Stimulated activated CD4-positive, alpha-beta T cell treated with anti-CD3 and anti-CD28 coated beads, Interleukin-2, amount 100 ng/mL, for 4 hours (primary cell): ENCODE measurements at places on chromosomes 13 and 19.

GRCh38 chr19:35162471-35163326 lies 8.2 kb downstream of the FXYD5 start:
- no peak for DNase-seq

DNA sequence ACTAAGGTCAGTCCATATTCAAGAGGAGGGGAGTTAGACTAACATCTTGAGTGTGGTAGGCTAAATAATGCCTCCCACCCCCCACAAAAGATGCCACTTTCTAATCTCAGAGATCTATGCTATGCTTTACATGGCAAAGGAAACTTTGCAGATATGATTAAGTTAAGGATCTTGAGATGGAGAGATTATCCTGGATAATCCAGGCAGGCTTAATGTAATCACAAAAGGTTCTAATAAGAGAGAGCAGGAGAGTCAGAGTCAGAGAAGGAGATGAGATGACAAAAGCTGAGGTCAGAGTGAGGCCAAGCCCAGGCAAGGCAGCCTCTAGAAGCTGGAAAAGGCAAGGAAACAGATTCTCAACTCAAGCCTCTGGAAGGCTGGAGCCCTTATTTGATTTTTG lies 1011.6 kb downstream of the PCDH9 start:
- no peak for DNase-seq

DNA sequence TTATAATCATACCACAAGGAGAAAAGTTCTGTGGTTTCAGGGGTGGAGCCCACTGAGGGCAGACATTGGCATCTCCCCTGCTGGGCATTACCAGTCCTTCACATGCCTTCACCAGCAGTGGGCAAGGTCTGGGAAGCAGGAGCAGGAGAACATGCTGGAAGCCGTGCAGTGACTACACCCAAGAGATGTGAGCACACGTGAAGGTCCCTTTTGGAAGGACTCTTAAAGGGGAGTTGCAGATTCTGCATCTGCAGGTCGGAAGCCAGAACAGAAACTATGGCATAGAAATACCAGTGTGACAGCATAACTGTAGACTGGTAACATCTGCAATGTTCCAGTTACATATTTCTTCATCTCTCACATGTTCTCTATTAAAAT lies 26.9 kb upstream of the KL start:
- DNase-seq = no peak

- no peak for DNase-seq
Measured at GRCh38 chr13:31588316-31588715, 151.0 kb upstream of the RXFP2 start.

- no peak for DNase-seq
Measured at GRCh38 chr19:42023121-42023942, 29.3 kb upstream of the ATP1A3 start.

- no peak for DNase-seq
Measured at GRCh38 chr13:90623318-90624011, 724.0 kb upstream of the MIR17HG start.

DNA sequence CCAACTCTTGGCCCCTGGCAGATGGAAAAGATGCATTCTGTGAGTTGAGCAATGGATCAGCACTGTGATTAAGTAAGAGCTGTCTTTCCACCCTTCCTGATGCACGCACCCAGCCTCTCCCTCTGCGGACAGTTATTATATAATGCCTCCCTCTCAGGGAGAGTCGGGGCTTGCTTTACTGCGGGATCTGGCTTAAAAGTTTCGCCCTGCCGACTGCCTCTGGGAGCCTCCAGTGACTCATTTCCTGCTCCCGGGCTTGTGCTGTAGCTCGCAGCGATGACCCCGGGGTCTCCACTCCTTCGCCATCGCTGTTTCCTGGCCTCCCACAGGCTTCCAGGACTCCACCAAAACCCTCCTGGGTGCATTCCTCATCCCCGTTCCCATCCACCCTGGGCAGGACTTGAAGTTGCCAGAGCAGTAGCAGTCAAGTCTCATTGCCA lies 107.4 kb upstream of the SLC7A1 start:
- no peak for DNase-seq

- DNase-seq = no peak
Measured at GRCh38 chr13:106440866-106441265, 94.6 kb downstream of the EFNB2 start.
